Immature natural killer cell (primary cell): ENCODE measurements at places on chromosomes 6 and 20.
A peak's percentile ranks its signal among the peaks of the same experiment; 100 is the strongest.

DNA sequence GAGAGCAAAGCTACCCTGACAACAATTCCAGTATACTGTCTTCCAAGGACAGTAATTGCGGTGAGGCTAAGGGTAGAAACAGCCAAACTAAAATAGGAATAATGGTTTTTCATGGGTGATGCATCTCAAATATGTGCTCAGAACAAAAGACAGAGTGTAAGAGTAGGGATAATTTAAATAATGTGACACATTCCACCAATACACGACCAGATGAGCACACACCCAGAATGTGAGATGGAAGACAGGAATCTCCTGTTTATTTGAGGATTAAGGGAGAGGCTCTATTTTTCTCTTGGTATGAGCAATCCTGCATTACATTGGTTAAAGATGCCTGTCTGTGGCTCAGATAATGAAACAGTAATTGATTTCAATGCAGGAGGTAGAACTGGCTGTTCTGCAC lies 292.9 kb upstream of the ZFP64 start:
- no peak for DNase-seq

GRCh38 chr6:142478117-142478516 lies 176.3 kb downstream of the ADGRG6 start:
- DNase-seq: no peak

GRCh38 chr6:168384045-168385036 lies 56.6 kb upstream of the SMOC2 start:
- DNase-seq: no peak

DNA sequence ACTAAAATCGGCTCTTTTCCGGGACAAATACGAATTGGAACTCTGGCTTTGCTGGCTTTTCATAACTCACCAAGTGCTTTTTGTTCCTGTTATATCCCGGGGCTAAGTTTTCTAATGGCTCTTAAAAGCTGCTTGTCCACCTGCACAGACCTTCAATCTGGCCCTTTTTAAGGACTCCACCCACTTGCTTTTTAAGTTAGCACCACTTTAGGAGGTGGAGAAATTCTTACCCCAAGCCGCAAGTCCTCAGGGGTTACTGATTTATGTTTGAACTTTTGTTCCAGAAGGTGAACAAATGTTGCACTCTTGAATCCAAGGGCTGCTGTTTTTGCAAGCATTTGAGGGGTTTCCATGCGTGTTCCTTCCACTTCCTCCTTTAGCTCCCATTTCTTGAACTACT lies 37.8 kb downstream of the FAM184A start:
- no peak for DNase-seq

- DNase-seq: no peak
Measured at GRCh38 chr6:1679031-1679687, 69.4 kb downstream of the FOXC1 start.

GRCh38 chr6:150865406-150866146 lies at the start of gene MTHFD1L:
Gene MTHFD1L, plus strand, starts transcription at chr6:150865702. Its CDS starts 121 bp downstream, at chr6:150865823.
- DNase-seq: peak; percentile 62

DNA sequence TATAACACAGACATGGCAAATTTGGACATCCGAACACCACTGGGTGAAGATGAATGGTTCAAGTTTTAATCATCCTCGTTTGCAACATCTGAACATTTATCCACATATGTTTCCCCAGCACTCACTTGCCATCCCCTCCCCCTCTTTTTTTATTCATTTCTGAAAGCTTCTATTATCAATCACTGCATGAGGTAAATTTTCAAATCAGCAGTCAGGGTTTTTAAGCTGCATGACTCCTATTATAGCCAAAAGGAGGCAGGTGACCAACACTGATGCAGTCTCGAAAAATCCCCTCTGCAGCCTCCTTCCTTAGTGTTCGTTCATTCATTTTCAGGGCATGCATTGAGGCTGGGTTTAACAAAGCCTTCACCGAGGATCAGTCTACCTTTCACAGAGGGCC lies 530.8 kb upstream of the JARID2 start:
- DNase-seq: no peak

GRCh38 chr6:144730088-144730645 lies 445.0 kb downstream of the UTRN start:
- no peak for DNase-seq

DNA sequence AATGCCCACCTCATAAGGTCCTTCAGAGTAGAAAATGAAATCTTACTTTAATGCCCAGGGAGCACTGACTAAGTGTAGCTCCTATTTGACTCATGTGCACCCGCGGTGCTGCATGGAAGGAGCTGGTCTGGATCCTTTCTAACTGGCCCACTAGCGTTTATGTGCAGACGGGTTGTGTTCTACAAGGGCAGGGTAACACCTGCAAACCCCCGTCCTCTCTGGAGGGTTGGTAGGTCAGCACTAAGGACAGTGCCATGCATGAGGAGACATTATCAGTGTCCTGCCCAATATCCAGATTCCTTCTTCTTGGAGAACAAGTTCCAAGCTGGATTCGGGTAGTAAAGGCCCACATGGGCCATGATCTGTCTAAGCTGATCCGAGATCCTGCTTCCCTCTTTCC lies 140.3 kb downstream of the ANKRD60 start:
- no peak for DNase-seq

DNA sequence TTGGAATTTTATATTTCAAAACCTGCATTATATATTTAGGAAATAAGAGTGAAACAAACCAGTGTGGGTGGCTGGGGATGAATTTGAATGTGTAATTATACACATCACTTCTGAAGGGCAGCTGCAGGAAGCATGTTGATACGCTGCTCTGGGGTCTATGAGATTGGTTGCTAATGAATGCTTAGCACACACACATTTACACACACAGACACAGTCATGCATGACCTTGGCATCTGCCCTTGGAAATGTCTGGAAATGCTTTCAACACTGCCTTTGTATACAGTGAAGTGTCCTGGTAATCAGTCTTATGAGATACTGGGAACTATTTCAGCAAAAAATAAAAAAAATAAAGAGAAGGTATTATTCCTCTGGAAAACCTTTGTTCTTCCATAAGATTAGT lies 83.4 kb downstream of the ELOVL4 start:
- DNase-seq: no peak

- DNase-seq: no peak
Measured at GRCh38 chr20:1207293-1207878, 4.1 kb downstream of the C20orf202 start.

- DNase-seq: no peak
Measured at GRCh38 chr6:21907291-21907690, 313.7 kb downstream of the SOX4 start.

DNA sequence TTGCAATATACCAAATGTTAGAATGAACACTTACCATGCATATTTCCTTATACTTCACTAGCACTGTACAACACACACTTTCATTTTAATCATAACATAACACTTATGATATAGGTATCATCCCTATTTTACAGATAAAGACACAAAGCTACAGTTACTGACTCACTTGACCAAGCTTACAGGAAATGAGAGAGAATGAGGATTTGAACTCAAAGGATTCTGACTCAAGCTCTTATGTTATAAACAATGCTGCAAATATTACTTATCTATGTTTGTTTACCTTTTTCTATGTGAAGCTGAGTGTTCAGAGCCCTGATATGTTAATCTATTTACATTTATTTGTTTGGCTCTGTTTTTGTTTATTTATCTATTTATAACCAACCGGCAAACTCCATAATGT lies 245.4 kb downstream of the PTPRK start:
- DNase-seq: no peak

- DNase-seq: no peak
Measured at GRCh38 chr6:147949981-147950622, 392.5 kb upstream of the SASH1 start.

- no peak for DNase-seq
Measured at GRCh38 chr20:2305479-2305878, 9.7 kb downstream of the TGM3 start.

DNA sequence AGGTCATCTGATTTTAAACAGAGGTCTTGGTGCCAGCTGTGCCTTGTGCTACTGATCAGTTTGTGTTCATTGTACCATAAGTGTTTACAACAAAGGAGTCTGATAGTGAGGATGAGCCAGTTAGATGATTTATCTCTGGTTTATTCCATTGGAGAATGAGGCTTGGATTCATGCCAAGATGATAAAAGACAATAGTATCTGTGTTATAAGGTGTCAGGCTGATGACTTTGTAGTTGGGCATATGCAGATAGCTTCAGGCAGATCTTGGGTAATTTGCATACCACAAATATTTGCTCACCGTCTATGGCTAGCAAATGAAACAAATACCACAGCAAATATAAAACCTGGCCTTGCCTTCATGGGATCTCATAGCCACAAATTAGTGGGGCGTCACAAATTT lies 43.3 kb upstream of the PHACTR2 start:
- DNase-seq: no peak

GRCh38 chr6:103723438-103724322 lies 1136.0 kb downstream of the HACE1 start:
- no peak for DNase-seq

DNA sequence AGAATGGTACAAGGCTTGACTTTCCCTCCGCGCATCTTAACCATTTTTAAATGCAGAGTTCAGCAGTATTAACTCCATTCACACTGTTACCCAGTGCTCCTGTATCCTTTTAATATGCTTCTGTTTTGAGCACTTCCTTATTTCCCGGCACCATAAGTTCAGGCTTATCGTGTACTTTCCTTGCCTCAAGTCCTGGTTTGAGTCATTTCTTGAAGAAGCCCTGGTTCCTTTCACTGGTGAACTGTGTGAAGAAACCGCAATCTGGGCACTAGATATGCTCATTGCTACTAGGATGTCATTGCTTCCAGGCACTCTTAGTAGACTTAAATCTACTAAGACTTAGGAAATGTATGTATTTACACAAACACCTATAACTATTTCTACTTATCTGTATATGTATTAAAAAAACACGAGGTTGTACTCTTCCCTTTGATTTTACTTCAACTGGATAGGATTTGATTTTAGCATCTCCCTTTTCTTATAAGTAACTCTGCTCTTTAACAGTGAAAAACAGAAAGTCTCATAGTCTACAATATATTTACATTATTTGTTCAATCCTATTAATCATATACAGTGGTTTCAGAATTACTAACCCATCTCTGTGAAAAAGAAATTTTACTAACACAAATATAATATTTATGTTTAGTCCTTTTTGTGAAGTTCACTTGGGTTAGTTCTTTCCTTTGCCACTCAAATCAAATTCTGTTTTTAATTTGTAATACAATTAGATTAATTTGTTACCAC lies 135.5 kb downstream of the CDKAL1 start:
- DNase-seq: no peak

GRCh38 chr6:132830334-132830751 lies 16.0 kb downstream of the RPS12 start:
- DNase-seq: no peak

DNA sequence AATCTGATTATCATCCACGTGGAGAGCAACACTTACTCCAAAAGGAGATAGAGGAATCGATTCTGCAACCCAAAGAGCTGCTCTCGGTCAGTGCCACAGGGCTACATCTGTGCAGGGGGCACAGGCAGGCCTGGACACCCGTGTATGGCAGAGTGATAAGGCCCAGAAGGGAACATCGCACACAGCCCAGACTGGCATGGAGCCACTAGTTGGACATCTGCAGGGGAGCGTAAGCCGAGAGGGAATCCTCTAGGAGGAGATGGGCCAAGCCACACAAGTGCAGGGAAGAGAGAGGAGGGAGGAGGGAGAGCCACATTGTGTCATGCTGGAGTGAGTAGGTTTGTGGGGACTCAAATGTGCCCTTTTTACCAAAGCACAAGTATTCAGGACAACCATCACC lies 50.4 kb upstream of the ENTPD6 start:
- DNase-seq: no peak

- DNase-seq: no peak
Measured at GRCh38 chr6:125421836-125422235, 120.1 kb upstream of the HDDC2 start.

DNA sequence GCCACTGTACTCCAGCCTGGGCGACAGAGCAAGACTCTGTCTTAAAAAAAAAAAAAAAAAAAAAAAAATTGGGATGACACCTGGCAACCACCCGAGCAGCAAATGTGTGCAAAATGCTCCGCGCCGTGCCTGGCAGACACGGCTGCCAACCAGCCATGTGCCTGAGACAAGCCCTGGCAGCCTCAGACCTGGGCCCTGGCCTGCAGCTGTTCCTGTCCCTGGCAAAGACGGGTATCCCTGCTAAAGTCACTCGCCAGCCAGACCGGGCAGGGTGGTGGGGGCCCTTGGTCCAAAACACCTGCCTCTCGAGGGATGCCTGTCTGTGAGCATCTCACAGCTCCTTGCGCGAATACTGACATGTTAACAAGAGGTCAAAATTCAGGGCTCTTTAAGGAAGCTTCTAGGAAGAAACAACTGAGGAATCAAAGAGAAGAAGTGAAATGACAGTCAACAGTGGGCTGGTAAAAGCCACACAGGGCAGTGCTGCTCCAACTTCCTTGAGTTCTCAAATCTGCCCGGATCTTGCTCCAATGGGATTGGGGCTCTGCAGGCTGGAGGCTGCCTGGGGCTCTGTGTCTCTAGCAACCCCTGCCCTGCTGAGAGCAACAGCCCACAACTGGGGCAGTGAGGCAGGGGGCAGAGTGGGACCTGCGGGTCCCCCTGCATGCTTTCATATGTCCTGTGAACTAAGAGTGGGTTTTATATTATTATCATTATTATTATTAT lies 53.4 kb downstream of the SYTL3 start:
- DNase-seq: no peak

- peak; percentile 53 for DNase-seq
Measured at GRCh38 chr20:32737371-32738223, 5.7 kb downstream of the COMMD7 start.

GRCh38 chr6:134853111-134854055 lies 96.5 kb downstream of the ALDH8A1 start:
- DNase-seq: no peak

DNA sequence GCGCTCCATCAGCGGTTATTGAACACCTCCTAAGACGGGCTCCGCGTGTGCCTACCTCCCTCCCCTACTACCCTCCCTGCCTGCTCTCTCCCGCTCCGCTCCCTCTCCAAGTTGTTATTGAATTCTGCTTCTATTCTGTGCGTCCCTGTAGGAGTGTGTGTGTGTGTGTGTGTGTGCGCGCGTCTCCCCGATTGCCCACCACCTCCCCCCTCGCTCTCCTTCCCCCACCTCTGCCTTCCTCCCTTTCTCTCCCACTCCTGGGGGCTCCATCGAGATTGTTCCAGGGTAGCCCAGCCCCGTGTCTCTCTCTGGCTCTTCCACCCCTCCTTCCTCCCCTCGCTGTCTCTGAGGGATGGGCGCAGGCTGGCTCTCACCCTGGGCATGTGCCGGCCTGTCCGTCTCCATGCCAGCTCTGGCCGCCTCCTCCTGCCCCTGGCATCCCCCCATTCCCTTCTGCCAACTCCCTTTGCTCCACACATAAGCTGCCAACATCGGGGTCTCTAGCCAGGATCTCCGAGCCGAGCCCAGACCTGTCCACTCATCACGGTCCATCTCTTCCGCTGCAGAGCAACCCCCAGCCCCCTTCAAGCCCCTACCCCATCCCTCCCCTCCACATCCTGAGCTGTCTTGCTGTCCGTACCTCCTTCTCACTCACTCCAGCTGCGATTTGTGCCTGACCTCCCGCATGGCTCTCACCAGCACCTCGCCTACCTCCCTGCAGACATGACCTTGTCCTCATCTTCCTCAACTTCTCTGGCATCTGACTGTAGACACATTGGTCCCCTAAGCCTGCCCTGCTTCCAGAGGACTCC lies 68.5 kb downstream of the SRC start:
- DNase-seq: no peak
